IPS-NIHi11 (cell line): ENCODE measurements at places on chromosomes 11 and 22.

GRCh38 chr22:40329466-40329865 is 16.8 kb upstream of the ADSL start:
- no peak for DNase-seq

- DNase-seq, result no peak
These were observed 24.0 kb upstream of the SC5D start for GRCh38 chr11:121268581-121268980.

DNA sequence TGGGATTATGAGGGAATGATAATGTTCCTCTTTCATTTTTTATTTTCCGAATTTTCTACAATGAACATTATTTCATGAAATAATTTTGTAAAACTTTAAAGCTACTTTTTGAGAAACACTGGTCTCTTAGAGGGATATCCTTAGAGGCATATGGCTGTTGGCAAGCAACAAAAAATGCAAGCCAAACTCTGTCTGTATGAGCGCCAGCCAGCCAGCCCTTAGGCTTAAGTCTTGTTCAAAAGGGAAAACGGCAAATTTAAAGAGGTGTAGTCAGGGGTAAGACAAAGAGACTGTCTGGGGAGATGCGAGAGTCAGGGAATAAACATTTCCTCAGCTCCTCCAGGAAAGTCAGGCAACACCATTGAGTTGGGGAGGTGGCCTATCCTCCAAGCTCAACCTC is 22.5 kb downstream of the ASCC2 start:
- DNase-seq, result no peak

DNA sequence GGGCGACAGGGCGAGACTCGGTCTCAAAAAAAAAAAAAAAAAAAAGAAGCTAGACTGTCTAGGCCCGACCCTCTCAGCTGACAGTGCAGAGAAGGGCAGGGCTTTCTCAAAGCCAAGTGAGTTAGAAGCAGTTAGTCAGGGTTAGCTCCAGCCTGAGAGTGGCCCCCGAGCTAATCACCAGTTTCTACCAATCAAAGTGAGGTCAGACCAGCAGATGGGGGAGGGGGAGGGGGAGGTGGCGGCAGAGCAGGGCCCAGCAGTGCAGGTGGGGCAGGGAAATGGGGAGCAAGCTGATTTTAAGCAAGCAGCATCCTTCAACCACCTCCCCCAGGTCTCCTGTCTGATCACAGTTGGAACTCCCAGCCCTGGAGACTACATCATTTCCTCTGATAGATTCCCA is 55.3 kb upstream of the PRR5 start:
- DNase-seq, result no peak

GRCh38 chr11:57499983-57500461 is 15.5 kb downstream of the SLC43A1 start:
- DNase-seq, result no peak

DNA sequence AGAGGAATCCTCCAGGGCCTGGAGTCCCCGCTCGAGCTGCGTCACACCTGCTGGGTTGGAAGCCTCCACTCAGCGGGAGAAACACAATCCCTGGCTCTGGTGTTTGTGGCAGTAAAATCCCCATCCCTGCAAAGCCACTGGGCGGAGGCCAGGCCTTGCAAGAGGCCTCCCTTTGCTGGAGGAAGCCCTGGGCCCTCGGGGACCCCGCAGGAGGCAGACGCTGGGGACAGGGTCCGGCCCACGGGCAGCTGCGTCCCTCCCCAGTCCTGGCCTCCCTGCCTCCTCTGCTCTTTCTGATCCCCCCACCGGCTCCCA is 194.7 kb downstream of the BRD1 start:
- DNase-seq, result peak; percentile 64

GRCh38 chr11:108364159-108364558 is 103.2 kb downstream of the C11orf65 start:
- DNase-seq, result no peak

DNA sequence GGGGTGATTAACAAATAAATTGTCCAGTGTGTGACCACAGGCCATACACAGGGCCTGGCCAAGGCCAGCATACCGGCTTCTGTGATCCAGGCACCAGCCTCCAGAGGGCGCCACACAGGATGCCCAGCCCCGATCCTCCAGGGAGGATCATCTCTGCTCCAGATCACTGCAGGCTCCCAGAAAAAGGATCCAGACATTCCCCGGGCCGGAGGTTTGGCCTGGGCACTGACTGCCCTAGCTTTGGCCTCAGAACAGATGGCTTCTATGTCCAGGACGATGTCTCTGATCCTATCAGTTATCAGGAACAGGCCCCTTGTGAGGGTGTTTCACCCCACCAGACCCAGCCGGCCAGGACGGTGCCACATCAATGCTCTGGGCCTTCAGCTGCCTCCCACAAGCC is 74.5 kb upstream of the LMO1 start:
- peak; percentile 88 for DNase-seq

DNA sequence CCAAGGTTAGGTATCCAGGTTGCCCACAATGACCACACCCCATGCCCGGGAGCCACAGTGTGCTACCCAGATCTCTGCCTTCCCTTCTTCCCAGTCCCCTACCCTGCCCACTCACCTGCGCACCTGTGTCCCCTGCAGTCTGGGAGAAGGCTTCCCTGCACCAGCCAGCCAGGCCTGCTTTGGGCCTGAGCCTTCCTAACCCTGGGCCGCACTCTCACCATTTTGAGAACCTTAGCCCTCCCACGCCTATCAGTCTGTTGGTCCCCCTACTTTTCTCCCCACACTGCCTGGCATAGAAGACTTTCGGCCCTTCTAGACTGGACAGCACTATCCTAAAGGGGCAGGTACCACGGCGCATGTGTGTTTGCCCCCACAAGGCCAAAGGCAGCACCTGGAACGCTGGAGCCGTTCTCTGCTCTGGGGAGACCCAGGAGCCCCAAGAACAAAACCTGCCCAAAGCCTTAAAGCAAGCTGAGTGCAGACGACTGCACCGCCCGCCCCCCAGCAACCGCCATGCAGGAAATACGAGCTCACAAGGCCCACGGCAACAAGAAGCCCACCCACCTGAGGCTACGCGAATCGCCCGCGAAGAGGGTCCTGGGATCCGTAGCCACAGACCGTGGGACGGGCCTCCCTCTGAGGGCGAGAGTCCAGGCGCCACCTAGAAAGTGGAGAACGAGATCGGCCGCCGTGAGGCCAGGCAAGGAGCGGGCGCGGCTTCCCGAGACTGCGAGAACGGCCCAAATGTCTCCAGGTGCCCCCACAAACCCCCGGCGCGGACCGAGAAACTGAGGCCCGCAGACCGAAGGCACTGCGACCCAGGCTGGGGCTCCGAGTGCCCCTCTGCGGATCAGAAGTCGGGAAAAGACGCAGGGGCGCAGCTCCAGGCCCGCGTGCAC is 546 bp downstream of the GNB1L start:
- DNase-seq, result no peak

- DNase-seq, result peak; percentile 86
These were observed 23.2 kb downstream of the COMMD9 start for GRCh38 chr11:36265793-36266628.

DNA sequence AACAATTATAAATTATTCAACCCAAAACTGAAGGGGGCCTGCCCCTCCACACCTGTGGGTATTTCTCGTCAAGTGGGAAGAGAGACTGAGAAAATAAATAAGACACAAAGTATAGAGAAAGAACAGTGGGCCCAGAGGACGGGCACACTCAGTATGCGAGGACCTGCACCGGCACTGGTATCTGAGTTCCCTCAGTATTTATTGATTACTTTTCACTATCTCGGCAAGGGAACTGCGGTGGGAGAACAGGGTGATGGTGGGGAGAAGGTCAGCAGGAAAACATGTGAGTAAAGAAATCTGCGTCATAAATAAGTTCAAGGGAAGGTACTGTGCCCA is 3.2 kb downstream of the C11orf54 start:
- no peak for DNase-seq

DNA sequence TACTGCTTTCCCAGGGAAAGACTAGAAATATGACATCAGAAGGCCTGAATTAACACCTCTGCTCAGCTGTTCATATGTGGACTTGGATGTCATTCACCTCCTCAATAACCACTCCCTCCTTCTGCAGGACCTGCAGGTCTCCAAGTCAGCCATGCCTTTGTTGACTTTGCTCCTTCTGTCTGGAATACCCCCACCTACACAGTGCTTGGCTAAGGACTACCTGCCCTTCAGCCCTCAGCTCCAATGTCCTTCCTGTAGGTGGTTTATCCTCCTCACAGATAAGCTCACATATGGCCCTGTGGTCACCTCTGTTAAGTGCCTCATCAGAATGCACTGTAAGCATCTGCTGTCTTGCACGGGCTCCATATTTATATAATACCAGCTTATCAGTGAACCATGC is 26.4 kb upstream of the FAT3 start:
- no peak for DNase-seq

GRCh38 chr22:47290706-47291430 is 528.4 kb downstream of the TBC1D22A start:
- DNase-seq, result no peak

DNA sequence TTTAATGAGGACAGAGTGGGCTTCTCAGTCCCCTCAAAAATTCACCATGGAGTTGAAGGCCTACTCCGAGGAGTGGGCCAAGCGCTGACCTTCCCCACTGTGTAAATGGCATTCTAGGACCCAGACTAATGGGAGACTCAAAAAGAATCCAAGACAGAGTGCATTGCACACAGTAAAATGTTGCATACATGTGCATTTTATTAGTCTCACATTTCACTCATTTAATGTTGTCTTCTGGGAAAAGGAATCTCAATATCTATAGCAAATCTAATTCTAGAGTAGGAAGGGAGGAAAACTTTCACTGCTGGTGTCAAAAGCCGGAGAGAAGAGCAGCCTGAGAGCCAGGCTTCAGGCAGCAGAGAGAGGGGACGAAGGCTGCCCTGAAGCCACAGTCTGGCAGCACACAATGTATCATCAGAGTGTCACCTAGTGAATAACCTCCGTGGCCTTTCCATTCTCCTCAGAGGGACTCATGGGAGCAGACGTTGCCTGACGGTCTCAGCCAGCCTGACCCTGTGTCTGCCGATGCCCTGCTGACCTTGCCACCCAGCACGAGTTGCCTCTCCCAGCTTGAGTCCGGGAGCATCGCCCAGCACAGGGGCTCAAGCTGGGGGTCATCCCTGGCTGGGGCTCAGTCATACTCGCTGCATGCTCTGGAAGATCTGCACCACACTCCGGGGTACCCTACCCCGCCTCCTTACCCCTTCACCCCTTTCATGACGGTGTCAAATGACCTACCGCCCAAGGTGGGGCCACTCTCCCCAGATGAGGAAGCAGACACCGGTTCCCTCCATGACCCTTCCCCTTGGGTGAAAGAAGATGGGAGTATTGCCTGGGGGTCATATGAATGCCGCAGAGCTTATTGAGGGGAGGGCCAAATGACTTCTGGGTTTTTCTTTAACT is 12.9 kb upstream of the POU2AF3 start:
- no peak for DNase-seq

- DNase-seq, result no peak
These were observed 22.0 kb downstream of the COA4 start for GRCh38 chr11:73854680-73855079.

- DNase-seq, result no peak
These were observed 24.8 kb downstream of the PPP6R2 start for GRCh38 chr22:50367778-50368500.

DNA sequence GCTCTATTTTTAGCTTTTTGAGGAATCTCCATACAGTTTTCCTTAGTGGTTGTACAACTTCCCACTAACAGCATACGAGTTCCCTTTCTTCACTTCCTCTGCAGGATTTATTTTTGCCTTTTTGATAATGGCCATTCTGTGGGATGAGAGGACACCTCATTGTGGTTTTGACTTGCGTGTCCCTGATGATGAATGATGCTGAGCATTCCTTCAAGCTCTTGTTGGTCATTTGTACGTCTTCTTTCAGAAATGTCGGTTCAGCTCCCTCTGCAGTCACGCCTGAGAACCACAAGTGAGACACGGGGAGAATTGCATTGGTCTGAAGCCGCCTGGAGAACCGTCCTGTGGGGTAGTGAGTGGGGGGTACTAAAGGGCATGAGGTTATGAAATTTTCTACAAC is 2.0 kb upstream of the KRTAP5-10 start:
- DNase-seq, result peak; percentile 71

DNA sequence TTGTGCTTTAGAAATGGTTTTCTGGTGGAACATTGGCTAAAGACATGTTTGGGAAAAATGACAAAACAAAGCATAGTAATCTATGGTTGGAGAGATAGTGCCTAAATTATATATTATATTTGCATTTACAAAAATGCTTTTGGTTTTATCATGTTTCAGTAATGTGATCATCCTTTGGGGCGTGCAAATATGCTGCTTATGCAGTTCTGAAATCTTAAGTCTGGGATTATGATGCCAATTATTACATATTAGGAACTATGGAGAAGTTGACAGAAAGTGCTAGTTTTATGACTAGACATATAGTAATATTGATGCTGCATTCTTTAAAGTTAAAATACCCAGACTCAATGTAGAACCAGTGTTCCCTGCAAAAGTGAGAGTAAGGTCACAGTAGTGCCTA is 655.0 kb downstream of the METTL15 start:
- DNase-seq, result no peak

DNA sequence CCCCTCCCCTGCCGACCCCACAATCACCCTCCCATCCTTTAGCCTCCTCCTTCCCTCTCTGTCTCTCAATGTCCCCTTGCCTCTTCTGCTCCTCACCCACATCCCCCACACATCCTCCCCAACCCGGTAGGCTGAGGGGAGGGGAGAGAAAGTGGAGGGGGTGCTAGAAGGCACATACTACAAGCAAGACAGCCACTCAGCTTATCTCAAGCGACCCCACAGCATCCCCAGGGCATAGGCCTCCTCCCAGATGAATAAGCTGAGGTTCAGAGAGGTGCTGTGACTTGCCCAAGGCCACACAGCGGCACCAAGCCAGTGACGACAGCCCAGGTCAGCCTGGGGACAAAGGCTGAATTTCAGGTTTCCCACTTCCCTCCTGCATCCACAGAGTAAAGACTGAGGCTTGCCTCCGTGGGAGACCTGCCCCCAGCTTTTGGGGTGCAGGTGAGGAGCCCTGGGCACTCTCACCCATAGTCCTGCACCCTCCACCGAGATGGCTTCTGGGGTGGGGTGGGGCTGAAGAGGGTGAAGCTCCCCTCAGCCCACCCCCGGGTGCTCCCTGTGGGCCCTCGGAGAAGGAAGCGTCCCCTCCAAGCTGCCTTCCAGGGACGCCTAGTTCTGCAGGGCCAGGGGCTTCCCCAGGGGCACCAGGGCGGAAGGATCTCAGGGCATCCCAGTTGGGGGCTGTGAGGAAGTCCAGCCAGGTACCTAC is 511 bp downstream of the RAC2 start:
- no peak for DNase-seq

- peak; percentile 42 for DNase-seq
These were observed 6.0 kb upstream of the ARHGAP42 start for GRCh38 chr11:100681064-100681502.

DNA sequence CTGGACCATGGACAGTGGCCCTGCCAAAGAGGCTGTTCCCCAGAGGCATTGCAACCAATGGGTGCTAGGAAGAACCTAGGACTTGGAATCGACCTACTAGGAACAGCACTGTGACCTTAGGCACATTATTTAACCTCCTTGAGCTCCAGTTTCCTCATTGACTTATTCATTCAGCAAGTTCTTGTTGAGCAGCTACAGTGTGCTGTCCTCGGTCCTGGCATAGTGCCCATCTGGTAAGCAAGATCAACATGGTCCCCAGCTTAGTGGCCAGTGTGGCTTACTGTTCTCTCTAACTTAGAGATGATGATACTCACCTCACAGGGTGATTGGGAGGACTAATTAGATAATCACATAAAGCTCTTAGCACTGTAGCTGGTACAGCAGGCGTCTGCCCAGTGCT is 8.2 kb downstream of the ABCG4 start:
- DNase-seq, result no peak
